Upper lobe of left lung (tissue), 6 donors: ENCODE measurements at places on chromosomes 7 and 10.

GRCh38 chr7:51309361-51310130, 7.1 kb downstream of the COBL start:
- DNase-seq: no peak

- DNase-seq: peak; percentile 37
These were observed 70.0 kb upstream of the CC2D2B start for GRCh38 chr10:95837783-95838182.

DNA sequence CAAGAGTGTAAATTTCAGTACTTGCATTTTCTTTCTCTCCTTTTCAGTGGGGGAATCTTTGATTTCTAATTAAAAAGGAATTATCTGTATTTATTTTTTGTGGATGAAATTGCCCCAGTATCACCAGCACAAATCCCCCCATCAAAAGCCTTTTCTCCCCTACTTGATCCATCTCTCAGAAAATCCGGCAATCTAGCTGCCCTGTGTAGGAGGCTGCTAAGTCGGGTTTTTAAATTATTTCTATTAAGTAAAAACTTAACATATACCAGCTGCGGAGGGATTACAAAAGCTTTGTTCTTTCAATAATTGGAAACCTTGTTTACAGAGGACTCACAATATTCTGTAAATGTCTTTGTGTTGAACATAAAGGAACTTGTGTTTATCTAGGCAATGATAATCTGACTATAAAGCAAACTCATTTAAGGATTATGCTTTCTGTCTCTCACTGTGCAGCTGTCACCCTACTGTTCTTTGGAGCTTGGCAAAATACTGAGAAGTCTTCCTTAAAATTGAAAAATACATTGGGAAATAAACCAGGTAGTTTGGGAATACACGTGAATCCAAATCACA, 177.4 kb upstream of the PRR15 start:
- no peak for DNase-seq

DNA sequence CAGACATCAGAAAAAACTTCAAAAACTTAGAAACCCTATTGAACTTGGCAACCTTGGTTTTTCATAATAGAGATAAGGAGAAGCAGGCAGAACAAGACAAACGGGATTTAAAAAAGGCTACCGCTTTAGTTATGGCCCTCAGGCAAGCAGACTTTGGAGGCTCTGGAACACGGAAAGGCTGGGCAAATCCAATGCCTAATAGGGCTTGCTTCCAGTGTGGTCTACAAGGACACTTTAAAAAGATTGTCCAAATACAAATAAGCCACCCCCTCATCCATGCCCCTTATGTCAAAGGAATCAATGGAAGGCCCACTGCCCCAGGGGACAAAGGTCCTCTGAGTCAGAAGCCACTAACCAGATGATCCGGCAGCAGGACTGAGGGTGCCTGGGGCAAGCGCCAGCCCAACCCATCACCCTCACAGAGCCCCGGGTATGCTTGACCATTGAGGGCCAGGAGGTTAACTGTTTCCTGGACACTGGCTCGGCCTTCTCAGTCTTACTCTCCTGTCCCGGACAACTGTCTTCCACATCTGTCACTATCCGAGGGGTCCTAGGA, 115.3 kb downstream of the NRCAM start:
- DNase-seq: peak; percentile 6

GRCh38 chr7:23385140-23385539, 85.2 kb downstream of the IGF2BP3 start:
- DNase-seq: no peak

- DNase-seq: peak; percentile 51
These were observed 23.8 kb downstream of the ELN start for GRCh38 chr7:74051629-74052410.

- no peak for DNase-seq
These were observed 37.2 kb downstream of the CLEC2L start for GRCh38 chr7:139560678-139561077.

GRCh38 chr7:4070214-4070613, 611.9 kb upstream of the FOXK1 start:
- DNase-seq: no peak

DNA sequence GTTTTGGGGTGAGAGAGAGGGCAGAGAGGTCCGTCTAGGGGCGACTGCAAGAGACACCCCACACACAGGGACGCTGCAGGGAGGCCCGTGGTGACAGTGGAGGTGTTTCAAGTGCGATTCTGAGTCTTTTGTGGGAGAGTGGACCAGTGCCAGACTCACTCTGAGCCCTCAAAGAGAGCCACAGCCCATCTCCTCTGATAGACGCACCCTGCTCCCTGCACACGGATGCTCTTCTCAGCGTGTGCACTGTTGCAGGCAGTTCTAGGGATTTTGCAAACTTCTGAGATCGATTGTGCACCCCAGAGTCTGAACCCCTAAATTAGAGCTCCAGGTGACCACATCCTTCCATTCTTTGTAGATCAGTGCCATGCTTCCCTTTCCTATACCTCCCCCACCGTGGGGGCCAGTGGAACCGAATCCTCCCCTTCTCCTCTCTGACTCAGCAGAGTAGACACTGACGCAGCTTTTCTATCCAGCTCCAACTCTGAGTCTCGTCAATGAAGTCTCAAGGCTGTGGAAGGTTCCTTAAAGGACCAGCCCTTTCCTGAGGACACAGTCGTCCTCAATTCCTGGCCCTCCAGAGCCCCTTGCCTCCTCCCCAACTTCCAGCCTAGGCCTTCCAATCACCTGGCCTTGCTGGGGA, 83.8 kb downstream of the TMEM130 start:
- DNase-seq: no peak

DNA sequence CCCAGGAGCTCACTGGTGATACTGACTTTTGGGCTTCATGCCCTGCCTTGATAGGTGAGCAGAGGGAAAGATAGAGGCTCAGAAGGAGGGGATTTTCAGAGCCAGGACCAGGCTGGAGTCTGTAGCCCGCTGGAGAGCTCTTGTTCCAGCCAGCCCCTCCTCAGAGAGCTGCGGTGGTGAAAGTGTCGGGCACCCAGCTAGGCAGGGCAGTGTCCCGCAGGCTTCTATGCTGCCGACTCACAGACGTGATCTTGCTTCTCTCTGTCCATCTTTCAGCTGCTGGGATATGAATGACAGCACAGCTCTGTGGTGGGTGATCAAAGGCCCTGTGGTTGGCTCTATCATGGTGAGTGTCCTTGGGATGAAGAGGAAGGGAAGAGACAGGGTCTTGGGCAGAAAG, 35.2 kb downstream of the ADCYAP1R1 start:
- no peak for DNase-seq

GRCh38 chr7:128102490-128103291, 71.5 kb upstream of the LRRC4 start:
- DNase-seq: no peak

- no peak for DNase-seq
These were observed 1.9 kb downstream of the VWDE start for GRCh38 chr7:12401538-12402364.

- no peak for DNase-seq
These were observed 76.4 kb upstream of the NRP1 start for GRCh38 chr10:33410860-33411234.

DNA sequence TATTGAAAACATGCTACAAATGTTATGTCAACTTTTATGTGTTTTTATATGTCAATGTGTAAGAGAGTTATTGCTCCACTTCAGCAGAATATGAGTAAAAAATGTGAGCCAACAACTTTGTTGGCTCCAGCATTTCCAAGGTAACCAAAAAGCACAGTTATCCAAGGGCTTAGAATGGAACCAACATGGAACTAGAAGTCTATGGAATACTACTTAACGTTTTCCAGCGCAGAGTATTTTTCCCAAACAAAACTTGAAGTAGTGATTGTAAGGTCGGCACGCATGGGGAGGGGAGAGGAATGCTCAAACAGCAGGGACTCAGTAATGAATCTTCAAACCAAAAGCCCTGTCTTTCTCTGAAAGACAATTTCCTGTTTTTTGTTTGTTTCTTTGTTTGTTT, 45.0 kb upstream of the TSPAN13 start:
- DNase-seq: no peak

GRCh38 chr10:59064080-59064692, 112.3 kb upstream of the PHYHIPL start:
- no peak for DNase-seq

DNA sequence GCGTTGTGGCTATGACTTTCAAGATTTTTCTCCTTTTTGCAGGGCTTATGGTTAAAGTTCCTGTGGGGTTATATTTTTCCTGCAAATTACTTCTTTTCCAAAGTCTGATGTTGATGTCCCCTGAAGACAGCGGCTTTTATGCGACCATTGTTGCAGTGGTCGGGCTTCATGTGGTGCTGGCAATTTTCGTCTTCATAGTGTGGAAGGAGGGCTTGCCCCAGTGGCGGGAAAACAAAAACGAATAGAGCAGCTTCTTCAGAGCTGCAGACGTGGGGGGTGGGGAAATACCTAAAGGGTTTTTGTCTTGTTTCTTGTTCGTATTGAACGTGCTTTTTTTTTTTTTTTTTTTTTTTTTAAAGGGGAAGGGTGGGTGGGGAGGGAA, 53.8 kb downstream of the MCMBP start:
- DNase-seq: no peak

GRCh38 chr7:148722340-148723165, 23.9 kb downstream of the CUL1 start:
- DNase-seq: peak; percentile 35

- DNase-seq: no peak
These were observed 6.7 kb downstream of the FRAT1 start for GRCh38 chr10:97325754-97326153.

DNA sequence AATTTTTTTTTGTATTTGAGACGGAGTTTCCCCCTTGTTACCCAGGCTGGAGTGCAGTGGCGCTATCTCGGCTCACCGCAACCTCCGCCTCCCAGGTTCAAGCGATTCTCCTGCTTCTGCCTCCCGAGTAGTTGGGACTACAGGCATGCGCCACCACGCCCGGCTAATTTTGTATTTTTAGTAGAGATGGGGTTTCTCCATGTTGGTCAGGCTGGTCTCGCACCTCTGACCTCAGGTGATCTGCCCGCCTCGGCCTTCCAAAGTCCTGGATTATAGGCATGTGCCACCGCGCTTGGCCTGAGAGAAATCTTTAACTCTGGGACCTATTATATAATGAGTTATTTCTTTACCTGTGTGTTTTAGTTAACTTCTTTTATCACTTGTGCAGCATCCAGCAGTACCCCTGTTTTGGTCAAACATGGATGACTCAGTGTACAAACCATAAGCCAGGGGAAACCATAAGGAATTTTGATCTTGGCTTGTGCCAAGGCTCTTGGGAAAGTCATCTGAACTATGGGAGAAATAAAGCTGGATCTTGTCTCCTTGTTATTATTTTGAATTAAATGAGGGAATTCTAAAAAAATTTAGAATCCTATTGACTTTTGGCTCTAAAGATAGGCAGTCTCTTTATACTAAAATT, 23.6 kb upstream of the ZRANB1 start:
- no peak for DNase-seq

DNA sequence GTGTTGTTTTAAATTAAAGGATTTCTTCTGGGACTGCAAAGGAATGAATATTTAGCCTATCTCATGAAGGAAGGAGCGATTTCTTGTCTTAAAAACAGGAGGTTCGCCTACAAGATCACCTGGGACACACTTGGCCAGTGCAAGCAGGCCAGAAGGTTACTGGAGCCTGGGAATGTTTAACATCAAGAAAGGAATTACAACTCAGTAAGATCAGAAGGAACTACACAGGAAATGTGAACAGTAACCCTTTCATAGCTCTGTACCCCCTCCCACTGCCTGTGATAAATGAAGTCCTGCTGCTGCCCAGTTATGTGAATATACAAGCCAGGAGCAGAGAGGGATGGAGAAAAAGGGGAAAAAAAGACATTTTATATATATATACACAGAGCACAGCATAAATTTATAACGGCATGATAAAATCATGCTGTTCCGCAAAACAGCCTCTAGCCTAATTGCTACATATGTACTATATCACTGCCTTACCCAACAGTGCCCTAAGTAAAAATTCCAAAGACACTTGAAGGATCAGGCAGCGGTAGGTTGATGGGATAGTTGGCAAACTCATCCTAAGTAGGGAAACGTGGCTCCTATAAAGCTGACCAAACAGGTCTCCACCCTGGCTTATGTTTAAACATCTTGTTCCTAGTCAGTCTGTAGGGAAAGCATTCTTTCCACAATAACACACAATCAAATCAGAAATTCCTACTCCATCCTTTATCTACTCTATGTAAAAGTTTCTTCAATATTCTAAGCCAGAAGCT, 63.8 kb downstream of the ZNF438 start:
- DNase-seq: no peak

DNA sequence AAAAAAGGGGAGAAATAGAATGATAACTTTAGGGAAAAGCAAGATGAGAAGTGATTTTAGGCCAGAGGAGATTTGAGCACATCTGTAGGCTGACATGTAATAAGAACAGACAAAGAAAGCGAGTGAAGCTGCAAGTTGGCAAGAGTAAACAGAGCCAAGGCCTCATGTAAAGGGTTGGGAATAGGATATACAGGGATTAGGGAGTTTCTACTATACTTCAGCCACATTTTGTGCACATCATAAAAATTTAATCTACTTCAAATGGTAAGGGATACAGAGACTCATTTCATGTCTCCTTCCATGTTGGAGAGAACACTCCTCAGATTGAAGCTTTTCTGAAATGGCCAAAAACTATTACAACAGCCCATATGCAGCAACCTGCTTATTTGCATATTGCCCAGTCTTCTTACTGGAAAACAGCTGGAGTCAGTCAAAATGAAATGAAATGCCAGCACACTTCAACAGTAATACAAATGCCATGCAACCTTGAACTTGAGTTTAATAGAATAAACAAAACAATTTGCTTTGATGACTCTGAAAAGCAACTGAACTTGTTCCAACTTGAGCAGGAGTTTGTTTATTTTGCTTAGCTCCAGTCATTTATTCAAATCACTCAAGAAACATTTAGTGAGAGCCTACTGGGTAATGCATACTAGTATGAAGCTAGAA, 49.9 kb downstream of the NRCAM start:
- no peak for DNase-seq

GRCh38 chr7:39035903-39036302, 58.2 kb downstream of the POU6F2 start:
- no peak for DNase-seq

GRCh38 chr7:70051726-70052125, 453.5 kb downstream of the AUTS2 start:
- no peak for DNase-seq

- no peak for DNase-seq
These were observed 328.9 kb upstream of the KCND2 start for GRCh38 chr7:119943942-119944600.

DNA sequence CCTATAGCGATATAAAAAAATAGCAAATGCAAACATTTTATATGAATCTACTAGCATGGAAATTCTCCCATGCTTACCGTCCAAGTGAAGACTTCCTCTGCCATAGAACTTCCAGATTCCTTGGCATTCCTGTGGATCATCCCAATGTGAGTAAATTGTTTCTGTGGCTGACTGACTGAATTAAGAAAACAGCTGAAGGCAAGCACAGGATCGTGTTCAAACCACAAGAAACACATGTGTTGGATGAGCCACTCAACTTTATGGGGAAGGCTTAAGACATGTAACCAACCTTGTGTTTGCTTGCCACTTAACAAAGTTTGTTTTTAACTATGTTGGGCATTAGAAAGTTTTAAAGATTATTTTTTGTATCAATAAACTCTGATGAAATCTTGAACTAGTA, 2.6 kb upstream of the MYPN start:
- DNase-seq: no peak
